Fibroblast of lung (primary cell): ENCODE measurements at places on chromosomes 3 and 15. TPM values are rescaled to one million over a fixed set of nuclear protein-coding genes. Genes with fewer than 3 reads are reported as not detected.

GRCh38 chr3:111874177-111874820, 15.2 kb downstream of the PHLDB2 start:
- peak; percentile 40 for DNase-seq

DNA sequence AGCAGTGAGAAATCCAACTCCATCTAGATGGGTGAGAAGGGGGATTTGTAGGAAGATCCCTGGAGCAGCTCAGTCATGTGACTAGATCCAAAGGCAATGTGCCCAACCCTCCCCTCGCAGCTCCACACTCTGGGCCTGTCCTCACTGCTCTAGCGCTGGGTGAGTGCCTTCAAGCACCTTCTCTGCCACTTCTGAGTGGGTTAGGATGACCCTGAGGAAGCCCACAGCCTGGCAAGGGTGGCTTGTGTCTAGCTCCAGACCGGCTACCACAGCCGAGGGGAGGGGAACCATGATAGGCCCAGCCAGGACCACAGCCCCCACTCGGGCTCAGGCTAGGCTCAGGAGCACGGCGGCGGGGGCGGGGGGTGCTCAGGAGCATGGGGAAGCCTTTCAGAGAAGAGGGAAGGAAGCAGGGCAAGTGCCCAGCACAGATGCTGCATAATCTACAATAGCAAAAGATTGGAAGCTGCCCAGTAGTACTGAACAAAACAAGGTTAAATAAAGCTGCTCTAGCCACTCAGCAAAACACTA, 1.7 kb downstream of the SPATA12 start:
- DNase-seq = no peak

- DNase-seq = no peak
Observed at GRCh38 chr15:98375513-98376340, 272.6 kb upstream of the IGF1R start.

GRCh38 chr3:103685939-103686338, 1251.1 kb downstream of the ZPLD1 start:
- DNase-seq = no peak

- no peak for DNase-seq
Observed at GRCh38 chr3:190083635-190084034, 37.1 kb downstream of the P3H2 start.

- peak; percentile 72 for DNase-seq
Observed at GRCh38 chr3:154779571-154779970, 300.5 kb upstream of the MME start.

DNA sequence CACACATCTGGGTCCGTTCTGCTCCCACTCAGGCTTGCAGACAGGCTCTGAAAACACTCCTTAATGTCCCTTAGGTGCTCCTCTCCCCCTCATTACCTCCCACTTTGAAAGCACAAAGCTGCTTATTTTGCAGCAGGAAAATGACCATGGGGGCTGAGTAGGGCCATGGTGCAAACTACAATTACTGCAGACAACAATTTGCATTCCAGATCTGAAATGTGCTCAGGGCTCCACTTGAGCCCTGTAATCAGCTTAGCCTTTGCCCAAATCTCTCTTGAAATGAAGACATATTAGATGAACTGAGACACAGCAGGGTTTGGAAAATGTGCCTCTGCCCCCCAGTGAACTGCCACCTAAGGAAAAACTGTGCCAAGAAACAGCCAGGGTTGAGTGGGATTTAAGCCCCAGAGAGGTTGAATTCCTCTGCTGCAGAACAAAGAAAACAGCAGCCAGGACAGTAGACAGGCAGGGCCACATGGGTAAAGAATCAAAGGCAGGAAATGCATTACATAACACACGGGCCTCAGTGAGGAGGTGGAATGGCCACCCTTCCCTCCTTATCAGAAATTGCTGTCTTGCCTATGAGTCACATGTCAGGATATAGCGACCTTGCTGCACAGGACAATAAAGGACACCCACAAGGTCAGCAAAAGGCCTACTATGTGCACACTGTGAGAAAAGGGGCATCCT, 126.8 kb upstream of the ARHGEF3 start:
- peak; percentile 57 for DNase-seq

- DNase-seq = no peak
Observed at GRCh38 chr15:83889995-83890394, 236.1 kb downstream of the ADAMTSL3 start.

- DNase-seq = no peak
Observed at GRCh38 chr15:75430259-75430658, 21.2 kb downstream of the SIN3A start.

GRCh38 chr3:143084856-143085731, 34.5 kb upstream of the CHST2 start:
- no peak for DNase-seq

GRCh38 chr15:91407269-91407889, 307.3 kb downstream of the SV2B start:
- peak; percentile 10 for DNase-seq

DNA sequence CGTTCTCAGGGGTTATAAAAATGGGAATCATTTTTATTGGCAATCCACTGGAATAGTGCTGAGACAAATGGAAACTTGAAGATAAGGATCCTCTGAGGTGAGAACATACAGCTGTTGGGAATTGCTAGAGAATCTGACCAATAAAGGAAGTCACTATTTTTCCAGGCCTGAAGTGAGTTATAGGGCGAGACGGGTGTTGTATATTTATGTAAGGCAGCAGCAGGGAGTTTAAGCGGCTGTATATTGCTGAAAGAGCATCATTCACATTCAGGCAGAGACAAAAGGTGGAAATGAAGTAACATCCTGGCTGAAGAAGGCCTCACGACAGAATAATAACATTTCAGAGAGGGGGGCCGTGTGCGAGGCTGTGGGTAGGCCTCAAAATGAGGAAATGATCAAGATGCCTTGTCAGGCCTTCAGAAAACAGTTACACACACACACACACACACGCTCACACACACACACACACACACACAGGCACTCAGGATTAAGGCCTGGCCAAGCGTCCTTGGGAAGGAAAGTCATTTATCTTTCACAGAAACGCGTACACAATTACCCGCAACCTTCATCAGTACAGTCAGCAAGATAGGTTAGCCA, 964.9 kb upstream of the NR2F2 start:
- DNase-seq = peak; percentile 50

GRCh38 chr15:99434506-99435112, 131.2 kb upstream of the MEF2A start:
- DNase-seq = no peak

The PLIN1 gene
- total RNA-seq = 0.50 and 0.51 TPM in 2 replicates

The ACKR2 gene
- total RNA-seq = under 0.01 and 0.26 TPM in 2 replicates
